ENCODE measurements at places on chromosomes 12 and 14.
A peak's percentile ranks its signal among the peaks of the same experiment; 100 is the strongest.

- no peak for DNase-seq
These were observed 3.2 kb downstream of the TDRD9 start for GRCh38 chr14:103931422-103931821.

GRCh38 chr12:116325336-116325664 is 47.8 kb upstream of the MED13L start:
- no peak for DNase-seq

DNA sequence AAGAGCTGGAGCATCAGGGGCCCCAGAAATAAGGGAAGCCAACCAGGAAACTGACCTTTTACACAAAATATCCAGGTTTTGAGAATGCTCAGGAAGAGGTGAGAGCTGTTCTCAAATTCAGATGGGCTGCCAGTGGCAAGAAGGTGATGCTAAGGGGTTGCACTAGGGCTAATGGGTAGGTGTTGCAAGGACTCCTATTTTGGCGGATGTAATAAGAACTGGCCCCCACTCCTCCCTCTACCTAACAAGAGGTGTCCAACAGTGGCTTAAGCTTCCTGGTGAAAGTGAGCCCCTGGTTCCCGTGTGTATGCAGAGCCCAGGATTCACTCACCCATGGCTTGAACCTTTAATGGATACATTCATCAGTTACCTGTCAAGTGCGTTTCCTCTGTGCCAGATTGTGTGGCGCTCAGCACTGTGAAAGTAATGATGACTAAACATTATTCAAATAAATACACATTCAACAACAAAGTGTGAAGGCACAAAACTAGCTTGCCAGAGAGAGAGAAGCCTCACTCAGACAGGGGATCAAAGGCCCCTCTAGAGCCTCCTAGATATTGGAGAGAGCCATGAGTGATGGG is 705 bp upstream of the CHGA start:
- DNase-seq = no peak

GRCh38 chr12:112170971-112171596 is 45.7 kb downstream of the TRAFD1 start:
- DNase-seq = no peak

- DNase-seq = no peak
These were observed 5.7 kb downstream of the KRT85 start for GRCh38 chr12:52361553-52361952.

DNA sequence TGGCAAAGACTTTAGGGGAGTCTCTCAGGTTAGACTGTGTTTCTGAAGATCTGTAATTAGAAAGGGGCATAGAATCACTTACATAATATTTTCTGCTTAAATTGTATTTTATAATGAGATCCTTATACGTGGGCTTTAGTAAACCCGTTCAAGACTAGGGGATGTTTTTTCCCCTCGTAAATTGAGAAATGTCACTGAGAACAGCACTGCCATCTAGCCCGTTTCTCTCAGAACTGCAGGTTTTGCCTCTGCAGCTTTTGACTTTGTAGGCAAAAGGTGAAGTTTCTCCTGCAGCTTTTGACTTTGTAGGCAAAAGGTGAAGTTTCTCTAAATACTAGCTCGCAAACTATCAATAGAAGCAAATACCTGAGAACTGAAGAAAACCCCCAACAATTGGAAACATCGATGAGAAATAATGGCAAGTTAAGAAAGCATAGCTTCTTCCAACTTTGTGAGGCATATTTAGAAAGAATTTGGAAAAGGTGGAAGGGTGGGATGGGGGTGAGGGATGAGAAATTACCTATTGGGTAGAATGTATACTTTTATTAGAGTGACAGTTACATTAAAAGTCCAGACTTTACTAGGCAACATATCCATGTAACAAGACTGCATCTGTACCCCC is 9.9 kb upstream of the ASPG start:
- peak; percentile 34 for DNase-seq

- no peak for DNase-seq
These were observed 276.9 kb upstream of the PRKD1 start for GRCh38 chr14:30204431-30204980.

- DNase-seq = no peak
These were observed 10.0 kb downstream of the RILPL1 start for GRCh38 chr12:123523518-123523917.

- no peak for DNase-seq
These were observed 94.7 kb downstream of the SLC38A1 start for GRCh38 chr12:46174061-46174662.

GRCh38 chr12:115541891-115542421 is 735.5 kb downstream of the MED13L start:
- DNase-seq = peak; percentile 26

Data from GM23248 (cell line).